ENCODE measurements at places on chromosomes 3 and 15.

DNA sequence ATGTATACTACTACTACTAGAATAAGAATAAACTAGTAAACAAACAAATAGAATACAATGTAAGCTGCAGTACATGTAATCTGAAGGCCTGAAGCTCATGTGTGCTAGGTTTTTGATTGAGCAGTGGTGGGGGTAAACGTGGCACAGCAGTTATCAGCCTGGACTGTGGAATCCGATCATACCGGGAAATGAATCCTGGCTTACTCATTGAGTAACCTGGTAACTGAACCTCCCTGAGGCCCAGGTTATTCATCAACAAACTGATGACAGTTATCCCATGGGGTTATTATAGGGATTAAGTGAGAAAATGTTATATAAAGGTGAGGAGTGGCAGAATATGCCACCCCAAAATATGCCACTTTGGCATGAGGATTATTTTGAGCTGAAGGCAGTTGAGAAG is 339.1 kb downstream of the FHIT start:
- DNase-seq: no peak

GRCh38 chr3:148833223-148833622 is 5.6 kb downstream of the CPB1 start:
- no peak for DNase-seq

DNA sequence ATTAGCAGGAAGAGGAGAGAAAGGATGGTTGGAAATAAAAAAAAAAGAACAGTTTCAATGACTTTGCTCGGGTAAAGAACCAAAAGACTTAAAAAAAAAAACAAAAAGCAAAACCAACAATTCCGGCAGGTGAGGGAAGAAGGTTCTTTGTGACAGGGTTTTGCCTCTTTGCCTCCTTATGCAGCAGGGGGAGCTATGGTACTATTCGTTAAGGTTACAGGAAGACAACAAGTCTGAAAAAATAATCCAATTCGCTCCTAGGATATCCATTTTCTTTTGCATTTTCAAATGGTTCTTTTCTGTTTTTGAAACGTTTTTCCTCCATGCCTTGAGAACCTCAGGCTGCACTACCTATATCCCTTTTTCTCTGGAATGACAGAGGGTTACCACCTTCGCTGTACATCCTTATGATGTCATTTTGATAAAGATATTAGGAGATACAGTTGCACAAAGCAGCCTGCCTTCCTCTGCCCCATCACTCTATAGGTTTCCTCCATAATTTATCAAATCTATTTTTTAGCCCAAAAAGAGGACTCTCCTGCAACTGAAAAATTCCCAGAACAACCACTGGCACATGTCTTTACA is 55.0 kb downstream of the CFAP20DC start:
- peak; percentile 22 for DNase-seq

DNA sequence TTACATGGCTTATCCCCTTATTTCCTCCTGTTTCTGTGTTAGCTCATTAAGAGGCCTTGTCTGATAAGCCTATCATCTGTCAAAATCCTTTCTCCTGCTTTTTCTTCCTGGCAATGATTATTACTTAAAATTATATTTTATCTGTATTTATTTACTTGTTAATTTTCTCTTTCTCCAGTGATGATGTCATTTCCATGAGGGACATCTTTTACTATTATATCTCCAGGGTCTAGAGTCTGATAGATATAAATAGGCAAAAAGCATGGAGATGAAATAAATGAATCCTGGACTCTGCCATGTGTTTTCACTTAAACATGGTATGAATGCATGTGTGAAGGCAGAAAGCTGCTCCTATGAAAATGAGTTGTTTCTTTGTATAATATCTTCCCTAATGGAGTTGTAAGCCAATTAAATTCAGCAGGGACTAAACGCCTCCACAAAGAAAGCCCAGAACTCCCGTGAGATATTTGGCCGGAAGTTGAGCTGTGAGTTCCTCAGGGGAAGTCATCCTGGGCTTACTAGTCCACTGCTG is 375.2 kb downstream of the TUSC7 start:
- DNase-seq: no peak

GRCh38 chr15:89406940-89407607 is 72.5 kb upstream of the POLG start:
- DNase-seq: no peak

GRCh38 chr15:99507504-99508310 is 58.1 kb upstream of the MEF2A start:
- no peak for DNase-seq

GRCh38 chr3:32469151-32469874 is 33.3 kb downstream of the CMTM6 start:
- no peak for DNase-seq

GRCh38 chr15:67717776-67718175 is 107.5 kb upstream of the SKOR1 start:
- no peak for DNase-seq

DNA sequence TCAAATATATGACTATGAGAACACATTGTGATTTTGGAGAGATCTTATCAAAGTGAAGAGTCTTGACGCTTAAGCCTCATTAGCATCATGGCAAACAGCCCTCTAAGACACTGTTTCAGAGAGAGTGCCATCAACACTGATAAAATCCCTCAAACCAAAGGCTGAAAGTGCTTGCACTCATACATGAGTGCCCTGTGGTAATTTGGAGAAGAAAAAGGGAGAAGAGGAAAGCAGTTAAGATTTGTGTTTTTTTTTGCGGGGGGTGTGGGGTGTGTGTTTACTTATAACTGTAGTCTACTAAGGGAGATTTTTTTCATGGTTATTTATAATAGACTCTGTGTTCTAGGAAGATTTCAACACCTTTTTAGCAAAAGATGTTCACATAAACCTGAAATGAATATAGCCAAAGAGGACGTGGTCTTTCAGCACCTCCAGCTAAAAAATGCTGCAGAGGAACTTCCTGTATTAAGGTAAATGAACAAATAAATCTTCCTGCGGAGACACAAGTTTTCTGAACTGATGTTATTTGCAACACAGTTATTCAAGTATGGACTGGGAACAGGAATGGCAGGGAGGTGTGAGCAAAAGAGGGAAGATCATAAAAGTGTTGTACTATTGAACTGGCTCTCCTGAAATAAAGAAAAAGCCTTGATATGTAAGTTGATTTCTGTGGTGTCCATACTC is 81.9 kb upstream of the TGFBR2 start:
- no peak for DNase-seq

DNA sequence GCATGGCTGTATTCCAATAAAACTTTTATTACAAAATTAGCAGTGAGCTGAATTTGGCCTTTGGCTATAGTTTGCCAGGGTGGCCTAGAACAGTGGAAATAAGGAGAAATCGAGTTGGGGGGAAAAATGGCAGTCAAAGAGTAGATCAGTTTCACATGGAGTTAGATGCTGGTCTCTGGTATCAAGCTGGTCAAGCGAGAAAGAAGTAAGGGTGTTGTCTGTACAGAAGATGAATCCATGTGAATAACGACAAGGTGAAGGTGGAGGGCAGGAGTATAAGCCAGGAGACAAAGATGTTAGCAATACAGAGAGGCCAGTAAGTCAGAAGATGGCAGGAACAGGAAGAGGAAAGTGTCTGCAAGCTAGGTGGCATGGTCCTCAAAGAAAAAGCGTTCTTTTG is 11.7 kb downstream of the AHSG start:
- DNase-seq: no peak

DNA sequence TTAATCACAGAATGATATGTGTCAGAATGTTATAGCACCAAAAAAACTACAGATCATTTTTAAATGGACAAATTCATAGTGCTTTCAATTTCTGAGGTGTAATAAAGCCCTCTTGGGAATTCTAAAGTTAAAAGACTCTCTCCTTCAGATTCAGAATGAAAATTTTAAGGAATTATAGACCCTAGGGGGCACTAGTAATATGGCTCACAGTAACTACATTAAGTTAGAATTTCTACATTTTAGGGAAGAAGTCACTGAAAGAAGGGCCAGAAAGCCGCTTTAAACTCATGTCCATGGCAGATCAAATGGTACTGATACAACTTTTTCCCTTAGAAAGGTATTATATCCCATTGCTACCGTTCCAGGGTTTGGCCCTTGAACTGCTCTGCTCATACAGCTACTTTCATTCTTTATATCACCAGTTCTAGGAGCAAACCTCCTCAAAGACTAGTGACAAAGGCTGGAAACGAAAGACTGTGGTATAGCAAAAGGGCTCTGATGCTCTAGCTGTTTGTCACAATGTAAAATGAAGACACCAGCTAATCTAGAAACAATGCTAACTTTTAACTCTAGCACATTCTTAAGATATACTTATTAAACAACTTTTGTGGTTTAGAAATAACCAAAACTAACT is 18.1 kb downstream of the DAZL start:
- DNase-seq: no peak

DNA sequence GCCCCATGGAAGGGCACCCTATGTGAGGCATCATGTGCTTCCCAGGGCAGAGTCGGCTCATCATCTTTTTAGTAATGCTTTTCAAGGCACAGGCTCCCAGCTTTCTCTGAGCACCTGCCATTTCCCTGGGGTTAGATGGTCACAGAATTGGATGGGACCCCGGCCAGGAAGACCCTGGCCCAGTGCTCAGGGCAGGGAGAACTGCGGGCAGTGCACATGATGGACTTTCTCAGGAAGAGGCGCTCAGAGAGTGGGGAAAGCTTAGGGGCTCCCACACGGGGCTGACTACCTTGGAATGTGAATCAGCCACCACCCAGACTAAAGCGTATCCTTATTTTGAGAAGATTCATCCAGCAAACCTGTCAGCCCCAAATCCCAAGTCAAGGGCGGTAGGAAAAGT is 16.5 kb upstream of the SKOR1 start:
- no peak for DNase-seq
